Mesothelial cell of epicardium (in vitro differentiated cells): ENCODE measurements at places on chromosomes 2 and 18.

- no peak for DNase-seq
Measured at GRCh38 chr2:236823963-236824362, 254.3 kb downstream of the ACKR3 start.

DNA sequence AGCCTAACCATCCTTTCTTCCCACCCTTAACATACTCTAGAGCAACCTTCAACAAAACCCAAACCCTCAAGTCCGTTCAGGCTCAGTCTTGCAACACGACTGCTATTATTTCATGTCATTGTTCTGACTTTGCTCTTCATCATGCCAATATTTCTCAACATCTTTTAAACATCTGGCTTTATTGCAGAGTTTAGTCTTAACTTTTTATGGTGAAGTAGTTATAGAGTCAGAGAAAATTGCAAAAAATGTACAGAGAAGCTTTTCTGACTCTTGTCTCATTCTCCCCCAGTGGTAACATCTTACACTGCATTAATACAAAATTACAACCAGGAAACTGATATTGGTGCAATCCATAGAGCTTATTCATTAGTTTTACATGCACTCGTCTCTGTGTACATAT, 3.9 kb downstream of the MARCO start:
- no peak for DNase-seq

- no peak for DNase-seq
Measured at GRCh38 chr2:159362816-159363251, 76.3 kb upstream of the WDSUB1 start.

DNA sequence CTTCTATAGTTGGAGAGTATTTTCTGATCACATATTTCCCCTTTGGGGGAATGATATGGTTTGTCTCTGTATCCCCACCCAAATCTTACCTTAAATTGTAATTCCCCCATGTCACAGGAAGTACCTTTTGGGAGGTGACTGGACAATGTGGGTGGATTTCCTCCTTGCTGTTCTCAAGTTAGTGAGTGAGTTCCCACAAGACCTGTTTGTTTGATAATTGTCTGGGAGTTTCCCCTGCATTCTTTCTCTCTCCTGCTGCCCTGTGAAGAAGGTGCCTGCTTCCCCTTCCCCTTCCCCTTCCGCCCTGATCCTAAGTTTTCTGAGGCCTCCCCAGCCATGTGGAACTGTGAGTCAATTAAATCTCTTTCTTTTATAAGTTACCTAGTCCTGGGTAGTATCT, 222.7 kb upstream of the SLC39A10 start:
- DNase-seq, result no peak

GRCh38 chr2:28312307-28313219, 80.1 kb upstream of the FOSL2 start:
- no peak for DNase-seq

- DNase-seq, result no peak
Measured at GRCh38 chr18:53644799-53645471, 579.5 kb downstream of the MBD2 start.

- no peak for DNase-seq
Measured at GRCh38 chr2:2229626-2230432, 101.2 kb downstream of the MYT1L start.

GRCh38 chr18:23643815-23644490, 18.8 kb downstream of the ANKRD29 start:
- no peak for DNase-seq

GRCh38 chr2:85648619-85649018, 19.4 kb downstream of the SFTPB start:
- no peak for DNase-seq

GRCh38 chr2:776487-776886, 99.3 kb upstream of the TMEM18 start:
- no peak for DNase-seq

DNA sequence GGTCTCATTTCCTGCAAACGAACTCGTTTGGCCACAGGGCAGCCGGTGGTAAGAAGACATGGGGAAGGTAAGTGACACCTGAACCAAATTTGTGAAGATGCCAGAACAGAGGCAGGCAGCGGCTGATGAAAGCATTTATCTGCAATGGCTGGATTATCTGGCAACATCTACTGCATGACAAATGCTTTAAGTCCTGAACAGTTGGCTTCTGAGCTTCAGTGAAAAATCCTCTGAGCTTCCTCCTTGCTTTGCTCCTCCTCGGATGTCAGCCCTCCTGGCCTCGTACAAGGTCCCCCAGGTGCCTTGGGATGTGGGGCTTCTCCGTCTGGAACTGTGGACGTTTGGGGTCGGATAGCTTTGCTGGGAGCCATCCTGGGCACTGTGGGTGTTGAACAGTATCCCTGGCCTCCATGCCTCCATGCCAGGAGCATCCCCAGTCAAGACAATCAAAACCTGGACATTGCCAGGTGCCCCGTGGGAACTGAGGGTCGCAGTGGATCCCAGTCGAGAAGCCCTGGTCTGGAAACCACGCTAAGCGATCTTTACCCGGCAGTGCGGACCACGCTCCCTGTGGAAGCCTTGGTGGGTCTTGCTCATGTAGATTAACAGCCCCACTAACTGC, 49.3 kb downstream of the KCNG2 start:
- DNase-seq, result no peak

- DNase-seq, result no peak
Measured at GRCh38 chr2:101501443-101501842, 26.5 kb upstream of the RFX8 start.

DNA sequence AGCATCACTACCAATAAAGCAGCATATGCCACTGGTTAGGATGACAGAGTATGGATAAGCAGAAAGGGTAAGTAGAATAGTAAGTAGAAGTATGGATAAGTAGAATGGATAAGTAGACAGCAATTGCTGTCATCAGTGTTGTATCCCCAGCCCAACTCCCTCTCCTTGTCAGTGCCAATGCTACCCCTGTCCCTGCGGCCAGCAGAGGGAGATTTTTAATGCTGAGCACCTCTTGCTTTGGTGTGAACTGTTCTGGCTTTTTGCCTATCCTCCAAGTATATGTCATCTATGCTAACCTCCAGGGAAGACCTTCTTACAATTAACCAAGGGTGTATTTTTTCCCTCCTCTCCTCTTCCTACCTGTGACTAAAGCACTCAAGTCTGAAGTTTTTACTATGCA, 136.7 kb upstream of the SPHKAP start:
- DNase-seq, result no peak

DNA sequence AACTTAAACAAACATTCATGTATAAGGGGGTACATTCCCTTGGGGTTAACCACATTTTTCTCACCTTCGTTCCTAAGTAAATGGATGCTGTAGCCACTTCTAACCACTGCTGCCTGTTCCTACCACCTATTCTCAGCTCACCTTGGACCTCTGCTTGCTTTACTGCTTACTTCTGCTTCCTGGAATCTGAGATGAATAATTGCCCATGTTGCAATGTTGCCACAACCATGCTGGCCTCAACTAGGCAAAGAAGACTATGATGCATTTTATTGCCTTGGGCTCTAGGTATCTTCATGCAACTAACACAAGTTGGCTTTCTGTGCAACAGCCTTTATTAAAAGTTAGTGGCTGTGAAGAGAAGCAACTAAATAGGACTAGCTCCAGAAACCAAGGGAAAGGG, 106.3 kb upstream of the TCF4 start:
- no peak for DNase-seq

- no peak for DNase-seq
Measured at GRCh38 chr2:203431391-203432185, 103.4 kb downstream of the ABI2 start.

GRCh38 chr2:120892967-120893667, 157.4 kb downstream of the GLI2 start:
- no peak for DNase-seq

DNA sequence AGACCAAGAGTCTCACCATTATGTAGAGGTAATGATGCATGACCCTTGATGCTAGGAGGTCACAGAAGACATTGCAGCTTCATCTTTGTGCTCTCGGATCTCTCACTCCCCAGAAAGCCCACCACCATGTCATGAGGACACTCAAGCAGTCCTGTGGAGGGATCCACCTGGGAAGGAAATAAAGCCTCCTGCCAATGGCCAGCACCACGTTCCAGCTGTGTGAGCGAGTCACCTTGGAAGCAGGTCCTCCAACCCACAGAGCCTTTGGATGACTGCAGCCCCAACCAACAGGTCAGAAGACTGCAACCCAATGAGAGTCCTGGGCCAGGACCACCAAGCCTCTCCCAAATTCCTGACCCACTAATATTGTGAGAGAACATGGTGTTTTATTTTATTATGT, 38.4 kb downstream of the CYP26B1 start:
- no peak for DNase-seq

DNA sequence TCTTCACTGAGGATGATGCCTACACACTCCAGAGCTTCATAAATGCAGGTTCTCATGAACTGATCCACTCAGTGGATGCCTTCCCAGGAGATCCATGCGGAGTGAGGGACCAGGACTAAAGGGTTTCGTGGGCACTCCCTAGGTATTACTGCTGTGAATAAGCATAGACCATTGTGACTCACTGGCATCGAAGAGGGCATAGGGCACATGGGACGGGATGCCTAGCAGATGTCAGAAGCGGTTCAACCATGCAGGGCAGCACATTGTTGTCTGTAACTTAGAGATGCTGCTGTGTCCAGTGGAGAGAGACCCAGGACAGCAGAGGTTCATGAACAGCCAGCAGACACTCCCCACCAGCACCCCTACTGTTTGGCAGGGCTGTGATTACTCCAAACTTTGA, 17.2 kb downstream of the GKN2 start:
- no peak for DNase-seq

DNA sequence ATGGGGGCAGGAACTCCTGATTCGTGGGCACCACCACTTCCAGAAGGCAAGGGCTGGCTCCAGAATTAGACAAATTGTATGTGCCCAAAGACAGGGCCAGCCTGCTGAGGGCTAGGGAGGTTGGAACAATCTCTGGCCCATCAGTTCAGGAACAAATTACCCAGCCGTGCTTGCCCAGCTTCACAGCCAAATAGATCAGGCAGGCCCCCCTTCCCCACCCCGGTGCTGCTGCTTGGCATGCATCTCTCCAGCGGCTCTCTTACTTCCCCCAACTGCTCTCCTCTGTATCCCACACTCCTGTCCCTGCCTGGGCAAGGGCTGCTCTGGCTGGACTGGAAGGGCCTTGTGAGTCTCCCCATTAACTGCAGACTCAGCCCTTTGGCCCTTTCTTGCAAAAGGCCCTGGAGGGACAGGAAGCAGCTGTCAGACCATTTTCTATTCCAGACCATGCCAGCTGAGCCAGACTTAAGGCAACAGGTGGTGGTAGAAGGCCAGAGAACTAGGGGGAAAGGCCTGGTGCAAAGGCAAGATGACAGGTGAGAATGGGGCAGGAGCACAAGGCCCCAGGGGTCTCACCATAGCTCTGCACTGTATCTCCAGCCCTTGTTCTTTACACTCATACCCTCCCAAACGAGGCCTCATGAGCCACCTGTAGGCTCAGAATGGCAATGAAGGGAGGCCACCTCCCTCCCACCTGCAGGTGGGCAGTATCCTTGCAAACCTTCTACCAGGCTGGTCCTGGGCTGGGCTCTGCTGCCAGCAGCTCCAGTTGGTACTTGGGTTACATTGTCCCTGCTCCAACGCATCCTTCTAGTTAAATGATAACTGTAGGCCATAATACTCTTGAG, 30.7 kb upstream of the ACAA2 start:
- DNase-seq, result no peak

GRCh38 chr2:65350651-65351056, 81.7 kb downstream of the SPRED2 start:
- DNase-seq, result no peak

DNA sequence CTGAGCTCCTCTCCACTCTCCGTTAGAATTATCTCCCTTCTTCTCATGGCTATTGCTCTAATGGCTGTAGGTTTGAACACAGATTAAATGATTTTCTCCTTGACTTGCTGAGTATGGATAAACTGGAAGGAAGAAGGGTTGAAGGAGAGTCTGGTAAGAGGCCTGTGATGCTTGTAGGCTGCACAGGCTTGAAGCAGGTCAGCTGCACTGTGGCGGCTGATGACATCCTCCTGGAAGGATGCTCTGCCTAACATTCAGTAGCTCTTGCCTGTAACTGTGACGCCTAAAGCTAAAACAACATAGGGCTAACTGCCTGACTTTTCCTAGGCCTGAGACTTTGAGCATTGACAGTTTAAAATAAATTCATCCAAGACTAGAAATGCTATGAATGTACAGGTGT, 166.3 kb downstream of the MREG start:
- DNase-seq, result no peak

- DNase-seq, result no peak
Measured at GRCh38 chr2:212646698-212647366, 108.2 kb upstream of the ERBB4 start.

DNA sequence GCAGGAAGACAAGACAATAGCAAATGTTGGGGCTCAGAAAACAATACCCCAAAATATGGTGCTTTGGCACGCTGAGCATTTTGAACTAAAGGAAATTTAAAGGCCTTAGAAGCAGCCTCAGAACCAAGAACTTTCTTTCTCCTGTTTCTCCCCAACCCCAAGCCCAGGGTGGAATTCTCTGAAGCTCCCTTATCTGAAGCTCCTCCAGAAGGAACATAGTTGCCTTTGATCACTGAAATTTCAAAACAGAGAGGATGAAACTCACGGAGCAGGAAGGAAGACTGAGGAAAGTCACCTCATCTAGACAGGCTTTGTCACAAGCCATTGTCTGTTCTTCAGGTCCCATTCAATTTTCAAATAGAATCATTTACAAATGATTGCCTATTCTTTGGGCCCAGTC, 15.5 kb upstream of the BMPR2 start:
- DNase-seq, result no peak

- no peak for DNase-seq
Measured at GRCh38 chr2:9752441-9753275, 90.6 kb upstream of the TAF1B start.

GRCh38 chr2:241378816-241379215, 22.7 kb downstream of the FARP2 start:
- DNase-seq, result no peak

- DNase-seq, result no peak
Measured at GRCh38 chr18:27378431-27379095, 193.5 kb upstream of the CHST9 start.

GRCh38 chr2:63034526-63034925, 16.1 kb upstream of the OTX1 start:
- no peak for DNase-seq

- no peak for DNase-seq
Measured at GRCh38 chr18:25230658-25231326, 121.2 kb downstream of the ZNF521 start.
